ENCODE measurements at places on chromosomes 11 and 22.

DNA sequence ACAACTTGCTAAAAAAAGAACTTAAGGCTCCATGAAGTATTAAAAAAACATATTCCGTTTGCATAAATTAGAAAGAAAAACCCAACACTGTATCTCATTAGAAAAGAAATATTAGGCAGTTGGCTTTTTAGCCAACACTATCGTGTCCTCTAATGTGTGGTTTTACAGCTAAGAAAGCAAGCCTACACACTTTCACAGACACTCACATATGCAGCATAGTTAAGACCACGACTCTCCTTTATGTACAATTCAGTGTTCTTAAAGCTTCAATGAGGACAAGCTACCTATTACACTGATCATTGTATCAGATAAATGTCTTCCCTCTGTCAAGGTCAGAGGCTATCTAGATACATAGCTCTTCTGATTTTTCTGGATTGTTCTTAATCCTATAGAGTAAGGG lies 80.1 kb downstream of the PICALM start:
- no peak for DNase-seq

DNA sequence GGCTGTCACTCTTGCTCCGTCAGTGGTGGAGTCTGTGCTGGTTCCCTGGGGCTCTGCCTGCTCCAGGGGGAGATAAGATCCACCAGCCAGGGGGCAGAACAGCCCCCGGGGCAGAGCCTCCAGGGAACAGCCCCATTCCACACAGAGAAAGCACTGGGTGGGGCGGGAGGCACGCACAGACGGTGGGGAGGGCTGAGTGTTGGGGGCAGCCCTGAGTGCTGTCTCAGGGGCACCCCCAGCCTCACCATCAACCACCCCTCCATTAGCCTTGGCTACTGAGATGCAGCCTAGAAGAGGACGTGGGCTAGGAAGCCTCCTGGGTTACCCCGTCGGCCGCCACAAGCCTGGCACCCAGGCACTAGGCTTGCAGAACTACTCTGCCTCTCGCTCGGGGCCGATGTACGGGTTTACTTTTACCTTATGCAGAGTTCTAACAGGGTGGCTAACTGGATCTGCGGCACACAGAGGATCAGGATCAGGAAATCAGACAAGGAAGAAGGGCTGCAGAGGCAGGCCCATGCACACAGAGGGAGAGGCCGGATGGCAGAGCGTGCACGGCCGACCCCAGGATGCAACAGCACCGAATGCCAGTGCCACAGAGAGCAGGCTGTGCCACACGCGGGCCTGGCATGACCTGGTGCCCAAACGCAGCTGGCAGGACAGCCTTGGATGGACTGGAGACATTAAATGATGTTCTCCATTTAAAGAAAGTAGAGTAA lies 140.5 kb downstream of the CTTN start:
- no peak for DNase-seq

DNA sequence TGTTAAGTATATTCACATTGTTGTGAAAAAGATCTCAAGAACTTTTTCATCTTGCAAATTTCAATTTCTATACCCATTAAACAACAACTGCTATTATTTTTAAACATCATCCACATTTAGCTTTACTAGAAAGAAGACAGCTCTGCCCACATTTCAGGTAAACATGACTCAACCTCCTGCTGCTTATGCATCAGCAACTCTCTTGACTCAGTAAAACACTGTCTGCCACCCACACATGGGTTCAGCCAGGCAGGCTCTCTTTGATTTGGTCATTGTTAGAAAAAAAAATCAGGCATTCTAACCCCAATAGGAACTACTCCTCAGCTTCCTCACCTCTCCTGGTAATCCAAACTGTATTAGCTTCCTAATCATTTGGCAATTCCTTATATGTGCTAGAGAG lies 5.1 kb upstream of the ENDOD1 start:
- DNase-seq: no peak

DNA sequence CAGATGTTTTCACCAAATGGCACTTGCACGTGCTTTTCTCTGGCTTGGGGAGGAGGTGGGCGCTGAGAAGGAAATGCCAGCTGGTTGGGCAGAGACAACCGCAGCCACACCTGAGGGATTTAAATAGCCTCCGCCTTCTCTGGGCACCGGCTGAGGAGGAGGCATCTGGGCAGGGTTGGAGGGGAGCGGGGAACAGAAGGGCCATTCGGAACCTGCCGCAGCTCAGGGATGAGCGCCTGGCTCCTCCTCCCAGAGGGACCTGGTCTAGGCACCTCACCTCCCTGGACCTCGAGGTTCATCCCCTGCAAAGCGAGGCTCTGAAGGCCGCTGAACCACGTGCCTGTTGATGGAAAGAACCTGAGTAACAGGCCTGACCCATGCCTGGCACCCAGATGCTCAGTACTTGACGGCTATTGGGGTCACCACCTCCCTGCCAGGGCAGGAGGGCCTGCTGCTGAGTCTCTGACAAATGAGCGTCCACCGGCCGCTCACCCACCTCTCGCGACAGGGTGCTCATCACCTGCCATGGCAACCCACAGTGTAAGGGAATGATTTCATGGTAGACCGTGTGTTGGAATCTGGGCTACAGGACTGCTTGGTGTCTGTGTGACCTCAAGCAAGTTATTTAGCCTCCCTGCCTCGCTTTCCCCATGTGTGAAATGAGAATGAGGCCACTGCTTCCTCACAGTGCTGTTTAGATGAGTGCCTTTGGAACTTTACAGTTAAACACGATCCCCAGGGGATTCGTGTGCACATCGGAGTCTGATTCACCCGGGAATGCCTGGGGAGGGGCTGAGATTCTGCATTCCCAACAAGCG lies 2.0 kb upstream of the KDELR3 start:
- no peak for DNase-seq

DNA sequence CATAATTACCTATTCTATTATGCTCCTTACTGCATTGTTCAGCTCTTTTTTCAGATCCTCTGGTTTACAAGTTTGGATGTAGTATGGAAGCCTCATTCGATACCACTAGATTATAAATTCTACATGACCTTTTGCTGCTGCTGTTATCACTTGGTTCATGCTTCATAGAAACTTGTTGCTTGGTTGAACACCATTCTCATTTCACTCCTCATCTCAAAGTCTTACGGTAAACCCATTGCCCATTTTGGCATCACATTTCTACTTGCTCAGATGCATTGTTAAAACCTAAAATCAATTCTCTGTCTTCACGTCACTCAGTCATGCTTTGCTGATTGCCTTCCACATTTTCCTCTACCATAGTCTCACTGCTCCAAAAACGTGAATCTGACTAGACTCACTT lies 155.5 kb upstream of the DDI1 start:
- no peak for DNase-seq

GRCh38 chr22:32649515-32650200 lies 151.8 kb upstream of the TIMP3 start:
- no peak for DNase-seq

DNA sequence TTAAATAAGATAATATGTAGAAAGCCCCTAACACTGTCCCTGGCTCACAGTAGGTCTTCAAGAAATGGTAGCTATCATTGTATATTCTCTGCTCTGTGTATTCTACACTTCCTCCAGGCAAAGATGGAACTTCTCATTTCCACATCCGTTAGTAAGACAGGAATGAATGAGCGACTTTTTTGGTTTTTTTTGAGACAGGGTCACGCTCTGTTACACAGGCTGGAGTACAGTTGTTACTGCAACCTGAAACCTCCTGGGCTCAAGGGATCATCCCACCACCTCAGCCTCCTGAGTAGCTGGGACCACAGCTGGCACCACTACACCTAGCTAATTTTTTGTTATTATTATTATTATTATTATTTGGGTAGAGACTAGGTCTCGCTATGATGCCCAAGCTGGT lies 2.3 kb upstream of the CLPB start:
- no peak for DNase-seq

GRCh38 chr11:110571081-110571720 lies 141.0 kb downstream of the ARHGAP20 start:
- no peak for DNase-seq

DNA sequence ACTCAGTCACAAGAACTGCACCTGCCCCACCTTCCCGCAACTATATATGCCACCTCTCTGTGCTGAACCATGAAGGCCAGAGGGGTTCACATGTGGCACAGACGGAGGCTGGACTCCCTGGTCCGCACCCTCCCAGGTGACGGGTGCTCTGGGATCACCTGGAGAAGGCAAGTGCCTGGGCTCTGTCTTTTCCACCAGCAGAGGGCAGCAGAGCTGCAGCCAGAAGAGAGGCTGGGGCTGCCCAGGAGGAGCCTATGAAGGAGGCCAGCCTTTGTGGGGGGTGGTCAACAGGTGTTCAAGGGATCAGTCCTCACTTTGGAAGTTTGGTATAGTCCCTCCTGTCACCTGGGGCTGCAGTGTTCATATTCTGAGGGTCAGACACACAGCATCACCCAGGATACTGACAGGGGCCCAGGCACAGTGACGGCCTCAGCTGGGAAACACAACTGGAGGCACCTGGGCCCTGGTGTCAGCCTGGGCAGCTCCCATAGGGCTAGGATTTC lies 39.2 kb upstream of the IGLL5 start:
- peak; percentile 63 for DNase-seq

- DNase-seq: no peak
Observed at GRCh38 chr11:127939000-127939399, 648.4 kb downstream of the ETS1 start.

GRCh38 chr11:17494019-17494418 lies 17.4 kb upstream of the ABCC8 start:
- DNase-seq: no peak

DNA sequence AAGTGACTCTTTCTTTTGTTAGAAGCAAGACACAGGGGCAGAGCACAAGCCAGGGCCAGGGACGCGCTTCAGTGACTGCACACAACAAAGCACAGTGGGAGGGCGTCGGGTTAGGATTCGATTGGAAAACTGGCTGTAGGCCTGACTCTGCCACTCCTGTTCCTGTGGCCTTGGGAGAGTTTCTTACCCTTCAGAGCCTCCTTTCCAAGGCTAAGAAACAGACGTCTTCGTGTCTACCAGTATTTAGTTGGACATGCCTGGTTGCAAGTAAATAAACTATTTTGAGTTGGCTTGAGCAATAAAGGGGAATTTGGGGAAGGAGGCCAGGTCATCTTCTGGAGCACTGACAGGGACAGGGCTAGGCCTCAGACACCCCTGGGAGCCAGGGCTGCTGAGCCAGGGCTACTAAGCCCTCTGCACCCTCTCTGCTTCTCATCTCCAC lies 549.1 kb downstream of the INSC start:
- no peak for DNase-seq

DNA sequence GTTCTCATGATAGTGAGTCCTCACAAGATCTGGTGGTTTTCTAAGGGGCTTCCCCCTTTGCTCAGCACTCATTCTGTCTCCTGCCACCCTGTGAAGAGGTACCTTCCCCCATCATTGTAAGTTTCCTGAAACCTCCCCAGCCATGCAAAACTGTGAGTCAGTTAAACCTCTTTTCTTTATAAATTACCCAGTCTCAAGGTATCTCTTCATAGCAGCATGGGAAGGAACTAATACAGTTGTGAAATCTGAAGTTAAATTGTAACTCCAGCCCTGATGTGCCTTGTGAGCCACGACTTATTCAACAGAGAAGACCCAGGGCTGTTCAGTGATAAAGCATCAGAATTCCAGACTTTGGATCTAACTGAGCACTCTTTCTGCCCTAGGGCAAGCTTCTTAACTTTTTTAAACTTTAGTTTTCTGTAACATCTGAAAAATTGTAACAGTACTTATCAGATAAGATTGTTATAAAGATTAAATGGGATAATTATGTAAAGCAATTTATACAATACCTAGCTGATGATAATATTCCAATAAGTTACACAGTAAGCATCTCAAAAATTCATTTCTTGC lies 220.0 kb downstream of the TRPC6 start:
- DNase-seq: no peak

DNA sequence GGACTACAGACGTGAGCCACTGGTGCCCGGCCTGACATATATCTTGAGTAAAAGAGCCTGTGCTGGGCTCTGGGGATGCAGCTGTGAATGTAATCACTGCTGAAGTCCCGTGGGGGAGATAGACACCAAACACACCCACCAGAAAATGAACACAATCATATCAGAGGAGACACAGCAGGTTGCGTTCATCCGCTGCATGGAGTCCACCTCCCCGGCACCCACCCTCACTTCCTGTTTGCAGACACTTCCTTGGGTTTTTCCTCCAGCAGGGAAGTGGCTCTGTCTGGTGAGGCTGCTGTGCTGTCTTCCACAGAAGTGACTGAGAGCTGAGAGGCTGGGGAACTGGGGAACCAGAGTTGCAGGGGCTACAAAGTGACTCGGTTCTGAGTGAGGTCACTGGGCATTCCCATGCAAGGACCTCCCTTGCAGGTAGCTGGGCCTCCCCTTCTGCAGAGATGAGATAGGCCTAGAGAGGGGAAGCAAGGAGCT lies 7.2 kb downstream of the MICALL1 start:
- DNase-seq: no peak

DNA sequence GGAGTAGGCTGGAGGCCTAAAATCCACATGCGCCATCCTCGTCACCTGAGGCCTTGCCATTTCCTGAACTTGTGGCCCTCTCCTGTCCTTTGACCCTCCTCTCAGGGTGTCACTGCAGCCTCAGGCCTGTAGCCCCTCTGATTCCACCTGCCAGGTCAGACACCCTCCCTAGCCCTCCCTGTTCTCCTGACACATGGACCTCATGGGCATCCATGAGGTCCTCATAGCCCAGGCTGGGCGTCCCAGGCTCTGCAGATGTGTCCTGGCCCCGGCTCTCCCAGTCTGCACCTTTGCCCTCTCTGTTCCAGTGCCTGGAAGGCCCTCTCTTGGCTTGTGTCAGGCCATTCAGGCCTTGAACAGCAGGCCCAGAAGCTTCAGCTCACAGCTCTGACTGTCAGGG lies 15.8 kb downstream of the RAB36 start:
- no peak for DNase-seq

GRCh38 chr11:8989453-8989852 lies 14.3 kb downstream of the NRIP3 start:
- no peak for DNase-seq

DNA sequence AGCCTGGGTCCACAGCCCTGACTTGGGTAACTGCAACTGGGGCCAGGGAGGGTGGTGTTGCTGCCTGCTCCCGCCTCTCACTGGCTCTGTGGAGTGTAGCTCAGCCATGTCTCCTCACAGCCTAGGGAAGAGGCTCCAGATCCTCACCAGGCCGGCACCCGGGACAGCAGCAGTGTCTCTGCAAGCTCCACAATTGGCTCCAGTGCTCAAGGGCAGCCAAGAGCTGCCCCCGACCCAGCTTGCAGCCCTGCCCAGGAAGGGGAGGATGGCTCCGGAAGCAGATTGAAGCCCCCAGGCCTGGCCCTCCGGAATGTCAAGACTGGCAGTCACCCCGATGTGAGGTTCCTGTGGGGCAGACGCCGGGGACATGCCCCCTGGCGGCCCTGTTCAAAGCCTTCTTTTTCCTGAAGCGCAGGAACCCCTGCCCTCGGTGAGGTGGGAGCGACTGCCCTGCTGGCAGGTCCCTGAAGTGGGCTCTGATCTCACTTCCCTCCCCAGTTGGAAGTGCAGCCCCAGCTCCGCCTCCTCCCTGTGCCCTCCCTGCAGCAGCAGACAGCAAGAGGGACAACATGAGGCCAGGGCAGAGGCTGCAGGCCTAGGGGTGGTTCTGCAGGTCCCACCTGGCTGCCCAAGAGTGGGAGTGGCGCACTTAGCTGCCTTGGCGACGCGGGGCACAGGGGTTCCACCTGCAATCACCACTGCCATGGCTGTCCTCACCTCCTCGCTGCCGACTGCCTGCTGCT lies 816.2 kb upstream of the LUZP2 start:
- DNase-seq: no peak

GRCh38 chr11:13277768-13278608 lies at the start of gene BMAL1:
TSS of gene BMAL1 (plus strand) at chr11:13277790. CDS start at chr11:13354309, 76,519 bp downstream.
- DNase-seq: peak; percentile 15

- no peak for DNase-seq
Observed at GRCh38 chr11:114192841-114193389, 103.3 kb upstream of the NNMT start.

- DNase-seq: no peak
Observed at GRCh38 chr22:25829237-25829636, 87.2 kb downstream of the MYO18B start.

Data from stimulated activated CD4-positive, alpha-beta T cell treated with anti-CD3 and anti-CD28 coated beads, Interleukin-1b, Interleukin-23, amount 100 ng/mL, for 4 hours (primary cell).